ENCODE measurements at places on chromosomes 13 and 19.

DNA sequence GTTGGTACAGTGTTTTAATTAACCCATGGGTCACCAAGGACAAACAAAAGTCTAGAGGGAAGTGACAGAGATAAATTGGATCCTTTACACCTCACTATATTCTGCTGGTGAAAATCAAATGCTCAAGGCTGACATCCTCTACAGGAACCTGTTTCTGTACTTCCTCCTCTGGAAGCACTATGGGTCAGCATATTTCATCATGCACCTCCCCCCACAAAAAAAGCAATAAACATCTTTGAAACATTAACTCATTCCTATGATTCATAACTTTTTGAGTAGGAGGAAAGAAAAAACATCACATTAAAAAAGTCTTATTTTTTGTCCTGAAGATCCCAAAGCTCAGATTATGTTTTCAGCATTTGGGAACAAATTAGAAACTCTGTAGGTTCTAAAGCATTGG, 588.3 kb upstream of the SGCG start:
- DNase-seq: no peak

DNA sequence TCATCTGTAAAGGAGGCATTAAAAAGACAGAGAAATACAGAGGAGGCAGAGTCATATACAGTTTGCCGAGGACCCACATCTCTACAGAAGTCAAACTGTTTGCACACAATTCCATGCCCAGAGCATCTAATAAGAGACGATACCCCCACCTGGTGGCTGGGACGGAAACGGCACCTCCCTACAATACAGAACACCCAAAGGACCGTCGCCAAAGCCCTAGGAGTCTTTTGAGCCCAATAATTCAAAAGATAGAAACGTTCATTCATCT, 703 bp upstream of the PLEKHG2 start:
- DNase-seq: peak; percentile 70

DNA sequence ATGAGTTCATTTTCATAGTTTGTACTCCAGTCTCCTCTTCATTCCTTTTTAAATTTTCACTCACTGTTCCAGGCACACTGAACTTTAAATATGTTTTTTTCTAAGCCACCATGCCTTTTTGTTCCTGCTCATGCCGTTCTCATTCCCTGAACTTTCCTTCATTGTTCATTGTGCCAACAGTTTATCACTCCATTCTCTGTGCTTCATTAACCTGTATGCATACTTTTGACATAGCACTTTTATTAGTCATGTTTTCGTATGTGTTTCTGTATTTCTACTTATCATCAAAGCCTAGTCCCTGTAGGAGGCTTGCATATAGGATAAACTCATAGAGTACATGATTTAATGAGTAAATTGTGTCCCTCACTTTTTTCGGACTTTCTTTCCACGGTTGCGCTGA, 65.3 kb downstream of the PCDH20 start:
- no peak for DNase-seq

GRCh38 chr19:2477732-2478191, 1.8 kb downstream of the GADD45B start:
- DNase-seq: no peak

- no peak for DNase-seq
Observed at GRCh38 chr19:17487284-17488121, 17.2 kb downstream of the SLC27A1 start.

GRCh38 chr19:4908781-4909155, 533 bp upstream of the UHRF1 start:
- no peak for DNase-seq

GRCh38 chr19:6518145-6518911, 12.5 kb upstream of the TNFSF9 start:
- no peak for DNase-seq

DNA sequence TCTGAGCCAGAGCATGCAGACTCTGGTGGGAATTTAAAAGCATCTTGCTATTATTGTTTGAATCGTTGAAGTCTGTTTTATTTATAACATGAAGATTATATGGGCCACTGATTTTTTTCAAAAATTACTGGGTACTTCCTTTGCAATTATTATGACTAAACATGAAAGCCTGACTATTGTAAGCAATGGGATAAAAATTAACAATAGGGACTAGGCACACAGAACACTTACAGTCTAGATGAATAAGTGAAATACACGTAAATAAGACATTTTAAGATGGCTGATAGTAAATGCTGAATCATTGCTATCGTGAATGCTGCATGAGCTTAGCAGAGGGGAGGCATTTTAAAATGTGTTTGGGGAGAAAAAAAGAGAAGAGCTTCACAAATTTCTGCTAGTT, 81.0 kb upstream of the MAB21L1 start:
- DNase-seq: no peak

- no peak for DNase-seq
Observed at GRCh38 chr19:43618921-43619261, 538 bp downstream of the ZNF428 start.

DNA sequence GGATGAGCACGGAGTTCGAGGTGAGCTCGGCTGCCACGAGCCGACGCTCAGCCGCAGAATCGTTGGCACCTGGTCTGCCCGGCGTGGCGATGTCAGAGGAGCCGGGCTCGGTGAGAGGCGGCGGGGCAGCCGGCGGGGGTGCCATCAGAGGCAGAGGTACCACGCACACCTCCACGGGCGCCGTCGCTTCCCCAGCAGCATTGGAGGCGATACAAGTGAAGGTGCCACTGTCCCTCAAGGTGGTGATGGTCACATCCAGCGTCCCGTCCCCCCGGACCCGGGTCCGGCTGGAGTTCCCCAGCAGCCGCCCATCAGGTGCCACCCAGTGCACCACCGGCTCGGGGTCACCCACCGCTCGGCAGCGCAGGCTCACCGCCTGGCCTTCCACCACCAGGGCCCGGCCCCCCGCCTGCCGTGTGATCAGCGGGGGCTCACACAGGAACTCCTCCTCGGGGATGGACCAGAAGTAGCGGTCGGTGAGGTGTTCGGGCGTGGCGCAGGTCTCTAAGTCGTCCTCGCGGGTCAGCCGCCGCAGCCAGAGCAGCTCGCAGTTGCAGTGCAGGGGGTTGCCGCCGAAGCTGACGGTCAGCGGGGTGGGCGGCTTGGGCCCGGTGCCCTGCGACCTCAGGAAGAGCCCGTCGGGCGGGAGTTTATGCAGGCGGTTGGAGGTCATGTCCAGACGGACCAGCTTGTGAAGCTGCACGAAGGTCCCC, 6.5 kb downstream of the LRFN1 start:
- DNase-seq: no peak

DNA sequence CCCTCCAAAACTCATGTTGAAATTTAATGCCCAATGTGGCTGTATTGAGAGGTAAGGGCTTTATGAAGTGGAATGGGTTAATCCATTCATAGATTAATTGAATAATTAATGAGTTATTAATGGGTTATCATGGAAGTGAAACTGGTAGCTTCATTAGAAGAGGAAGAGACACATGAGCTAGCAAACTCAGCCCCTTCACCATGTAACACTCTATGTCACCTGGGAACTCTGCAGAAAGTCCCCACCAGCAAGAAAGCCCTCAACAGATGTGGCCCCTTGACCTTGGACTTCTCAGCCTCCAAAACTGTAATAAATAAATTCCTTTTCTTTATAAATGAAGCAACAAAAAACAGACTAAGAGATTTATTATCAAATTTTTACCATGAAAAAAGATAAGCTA, 223.5 kb downstream of the KLF12 start:
- DNase-seq: no peak

GRCh38 chr13:60448907-60449510, 52.0 kb downstream of the TDRD3 start:
- no peak for DNase-seq

DNA sequence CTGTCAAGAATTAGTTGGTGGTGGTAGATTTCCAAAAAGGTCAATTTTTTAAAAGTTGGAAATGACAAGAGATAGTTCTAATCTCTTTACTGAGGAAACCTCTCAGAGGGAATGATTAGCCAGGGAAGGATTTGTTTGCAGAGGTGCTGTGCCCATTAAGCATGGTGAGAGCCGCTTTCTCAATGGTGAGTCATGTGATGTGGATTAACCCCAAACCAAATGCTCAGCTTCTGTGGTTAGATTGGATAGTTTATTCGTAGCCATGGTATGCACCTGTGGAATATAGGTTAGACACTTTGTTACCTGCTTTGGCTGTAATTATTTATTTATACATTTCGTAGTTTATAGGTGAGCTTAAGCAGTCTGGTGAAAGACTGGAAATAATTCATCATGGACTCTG, 7.1 kb downstream of the HNRNPM start:
- DNase-seq: no peak

DNA sequence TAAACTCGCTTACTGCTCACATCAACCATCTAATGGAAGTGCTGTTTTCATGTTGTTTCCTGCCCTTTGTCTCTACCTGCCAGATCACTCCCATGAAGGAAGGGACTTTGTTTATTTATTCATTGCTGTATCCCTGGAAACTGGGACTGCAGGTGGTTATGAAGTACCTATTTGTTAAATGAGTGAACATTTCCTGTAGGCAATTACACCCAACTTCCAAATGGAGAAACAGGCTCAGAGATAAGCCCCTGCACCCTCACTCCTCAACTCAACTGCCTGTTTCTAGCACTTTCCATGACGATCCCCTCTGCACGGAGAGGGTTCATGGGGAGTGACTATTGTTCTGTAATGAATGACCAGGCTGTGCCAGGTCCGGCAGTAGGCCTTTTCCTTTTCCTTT, 1.9 kb upstream of the SELENOW start:
- no peak for DNase-seq

DNA sequence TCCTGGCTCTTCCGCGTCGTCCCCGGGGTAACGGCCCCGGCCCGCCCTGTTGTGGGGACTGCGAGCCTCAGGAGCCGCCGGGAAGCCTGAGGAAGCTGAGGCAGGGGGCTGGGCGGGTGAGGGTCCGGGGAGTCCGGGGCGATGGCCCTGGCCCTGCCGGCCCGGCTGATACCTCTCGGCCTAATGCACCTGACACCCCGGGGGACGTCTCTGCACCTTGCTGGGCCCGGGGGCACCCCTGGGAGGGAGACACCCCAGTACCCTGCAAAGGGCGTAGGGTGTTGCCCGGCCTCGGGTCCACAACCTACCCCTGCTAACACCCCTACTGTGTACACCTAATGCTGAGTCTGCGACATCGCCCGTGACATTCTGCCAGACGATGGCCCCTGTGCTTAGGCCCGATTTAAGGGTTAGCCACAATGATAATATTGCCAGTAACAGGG, 410 bp downstream of the PIN1 start:
- no peak for DNase-seq
